ENCODE measurements at places on chromosomes 2 and 18.

GRCh38 chr2:172849519-172850217 is 114.0 kb downstream of the RAPGEF4 start:
- no peak for DNase-seq

DNA sequence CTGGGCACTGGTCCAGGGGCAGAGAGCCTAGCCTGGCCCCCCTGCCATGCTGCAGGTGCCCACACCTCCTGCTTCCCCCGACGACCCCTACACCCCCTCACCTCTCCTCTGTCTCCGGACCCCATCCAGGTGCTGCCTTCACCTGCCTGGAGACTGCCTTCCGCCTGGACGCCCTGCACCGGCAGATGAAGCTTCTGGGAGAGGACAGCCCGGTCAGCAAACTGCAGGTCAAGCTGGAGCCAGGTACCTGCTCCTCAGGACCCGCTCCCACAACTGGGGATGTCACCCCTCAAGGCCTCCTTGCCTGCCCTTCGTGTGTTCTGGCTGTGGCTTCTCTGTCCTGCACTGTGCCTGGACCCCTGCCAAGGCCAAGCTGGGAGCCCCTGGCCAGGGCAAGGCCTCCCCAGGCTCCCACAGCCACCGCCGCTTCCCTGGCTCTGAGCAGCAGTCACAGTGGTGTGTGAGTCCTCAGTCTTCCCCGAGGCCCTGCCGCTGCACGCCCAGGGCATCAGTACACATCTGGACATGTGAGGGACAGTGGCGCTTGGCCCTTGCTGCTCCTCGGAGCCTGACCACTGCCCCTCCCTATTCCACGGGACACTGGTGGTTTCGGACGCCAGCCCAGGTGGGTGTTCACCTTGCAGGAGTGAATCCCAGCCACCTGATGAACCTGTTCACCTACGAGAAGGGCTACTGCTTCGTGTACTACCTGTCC is 6.3 kb downstream of the RNPEPL1 start:
- DNase-seq, result no peak

- no peak for DNase-seq
Observed at GRCh38 chr2:128493880-128494279, 175.2 kb upstream of the HS6ST1 start.

GRCh38 chr2:12064153-12064552 is 317.7 kb downstream of the LPIN1 start:
- no peak for DNase-seq

DNA sequence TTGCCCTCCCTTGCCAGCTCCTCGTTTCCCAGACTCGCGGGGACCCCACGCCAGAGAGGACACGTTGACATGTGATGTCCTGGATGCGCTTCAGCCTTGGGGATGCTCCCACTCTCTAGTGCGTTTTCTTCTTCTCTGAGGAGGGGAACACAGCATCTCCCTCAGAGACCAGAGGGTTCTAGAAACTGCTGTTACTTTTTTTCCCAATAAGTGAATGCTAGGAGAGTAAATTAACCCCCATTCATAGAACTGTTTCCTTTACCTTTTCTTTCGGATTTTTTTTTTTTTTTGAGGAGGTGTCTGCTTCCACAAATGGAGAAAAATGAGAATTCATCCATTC is 370 bp upstream of the EFEMP1 start:
- DNase-seq, result no peak

DNA sequence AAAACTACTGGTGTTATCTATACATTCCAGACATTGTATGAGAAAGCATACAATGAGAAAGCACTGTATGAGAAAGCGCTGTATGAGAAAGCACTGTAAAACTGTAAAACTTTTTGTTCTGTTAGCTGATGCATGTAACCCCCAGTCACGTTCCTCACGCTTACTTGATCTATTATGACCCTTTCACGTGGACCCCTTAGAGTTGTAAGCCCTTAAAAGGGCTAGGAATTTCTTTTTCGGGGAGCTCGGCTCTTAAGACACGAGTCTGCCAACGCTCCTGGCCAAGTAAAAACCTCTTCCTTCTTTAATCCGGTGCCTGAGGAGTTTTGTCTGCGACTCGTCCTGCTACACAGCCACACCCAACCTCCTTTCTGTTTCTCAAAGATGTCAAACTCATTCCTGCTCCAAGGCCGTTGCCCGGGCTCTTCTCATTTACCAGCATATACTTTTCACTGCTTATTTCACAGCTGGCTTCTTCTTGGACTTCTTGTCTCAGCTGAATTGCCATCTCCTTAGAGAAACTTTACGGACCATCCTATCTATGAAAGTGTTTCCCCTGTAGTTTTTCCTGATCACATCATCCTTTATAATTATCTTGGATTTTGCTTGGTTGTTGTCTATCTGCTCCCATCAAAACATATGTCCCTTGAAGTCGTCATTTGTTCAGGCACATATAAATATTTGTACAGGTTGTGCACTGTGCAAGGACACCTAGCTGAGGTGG is 29.8 kb upstream of the YES1 start:
- no peak for DNase-seq

GRCh38 chr2:64548761-64549160 is 24.6 kb downstream of the AFTPH start:
- DNase-seq, result no peak

- DNase-seq, result no peak
Observed at GRCh38 chr2:96241900-96242611, 23.7 kb downstream of the TMEM127 start.

DNA sequence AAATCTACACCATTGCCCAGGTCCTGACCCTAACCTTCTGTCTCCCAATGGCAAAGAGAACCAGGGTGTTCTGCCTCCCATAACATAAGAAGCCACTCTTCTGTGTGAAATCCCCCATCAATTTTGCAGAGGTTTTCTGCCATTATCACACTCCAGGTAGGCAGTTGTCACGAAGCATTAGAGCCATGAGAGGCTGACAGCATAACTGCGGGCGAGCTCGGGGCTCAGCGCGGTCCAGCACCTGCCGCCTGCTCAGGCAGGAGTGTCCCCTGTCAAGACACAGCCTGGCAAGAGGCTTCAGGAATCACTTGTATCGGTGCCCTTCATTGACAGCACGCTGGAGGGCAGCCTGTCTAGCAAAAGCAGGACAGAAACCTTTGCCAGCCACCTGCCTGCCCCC is 251.2 kb downstream of the SATB2 start:
- DNase-seq, result no peak

GRCh38 chr2:202121532-202122162 is 48.6 kb downstream of the KIAA2012 start:
- no peak for DNase-seq

DNA sequence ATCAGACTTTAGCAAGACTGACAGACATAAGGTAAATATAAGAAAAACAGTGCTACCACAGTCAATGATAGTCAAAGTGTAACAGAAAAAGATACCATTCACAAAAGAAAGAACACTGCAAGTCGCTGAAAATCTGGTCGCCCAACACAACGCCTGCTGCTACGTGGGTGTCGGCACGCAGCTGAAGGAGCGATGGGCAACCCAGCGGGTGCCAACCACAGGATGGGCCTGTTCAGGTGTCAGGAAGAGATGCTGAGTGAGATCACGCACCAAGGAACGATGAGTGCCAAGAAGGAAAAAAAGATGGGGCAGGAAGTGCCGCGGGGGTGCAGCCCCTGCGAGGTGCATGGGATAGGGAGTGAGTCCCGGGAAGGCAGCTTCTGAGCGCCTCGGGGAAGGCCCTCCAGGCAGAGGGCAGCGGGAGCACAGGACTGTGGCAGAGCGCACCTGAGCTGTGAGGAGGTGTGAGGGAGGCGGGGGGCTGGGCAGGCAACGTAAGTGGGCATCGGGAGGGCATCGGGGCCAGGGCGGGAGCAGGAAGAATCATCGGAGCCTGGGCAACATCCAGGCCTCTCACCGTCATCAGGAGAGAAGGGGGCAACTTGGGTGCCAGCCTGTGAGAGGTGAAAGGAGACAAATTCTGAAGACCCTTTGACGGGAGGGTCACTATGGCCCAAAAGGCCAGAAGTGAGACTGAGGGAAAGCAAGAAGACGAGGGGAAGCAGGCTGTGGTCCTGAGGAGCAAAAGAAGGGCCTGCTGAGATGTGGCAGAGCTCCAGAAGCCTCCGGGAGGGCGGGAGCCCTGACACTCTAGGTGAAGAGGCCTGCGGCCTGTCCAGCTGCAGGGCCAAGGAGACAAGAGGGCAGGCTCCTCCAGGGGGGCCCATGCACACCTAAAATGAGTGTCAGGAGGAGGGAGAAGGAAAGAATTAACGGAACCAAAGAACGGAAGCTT is 14.8 kb upstream of the MTERF4 start:
- no peak for DNase-seq

- DNase-seq, result no peak
Observed at GRCh38 chr2:240429341-240429871, 6.1 kb upstream of the GPC1 start.

- DNase-seq, result no peak
Observed at GRCh38 chr2:66730441-66730840, 295.5 kb downstream of the MEIS1 start.

DNA sequence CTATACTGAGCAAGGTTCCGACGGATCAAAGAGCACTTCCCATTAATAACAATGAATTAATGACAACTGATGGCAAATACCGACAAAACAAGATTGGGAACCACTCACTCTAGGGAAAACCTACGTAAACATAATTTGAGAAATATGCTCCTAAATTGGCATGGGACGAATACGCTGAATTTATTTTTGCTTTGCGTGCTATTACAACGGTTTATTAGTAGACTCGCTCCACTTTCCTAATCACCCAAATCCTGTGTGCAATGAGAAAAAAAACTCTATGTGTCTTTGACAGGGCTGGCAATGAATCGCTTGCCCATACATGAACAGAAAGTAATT is 536 bp upstream of the SLC25A12 start:
- DNase-seq, result no peak

- no peak for DNase-seq
Observed at GRCh38 chr2:236163471-236164200, 4.5 kb downstream of the GBX2 start.

GRCh38 chr18:10732990-10733389 is 207.2 kb downstream of the NAPG start:
- no peak for DNase-seq

- no peak for DNase-seq
Observed at GRCh38 chr18:58144671-58145285, 100.8 kb downstream of the NEDD4L start.

- no peak for DNase-seq
Observed at GRCh38 chr2:233267516-233268245, 16.2 kb downstream of the ATG16L1 start.

DNA sequence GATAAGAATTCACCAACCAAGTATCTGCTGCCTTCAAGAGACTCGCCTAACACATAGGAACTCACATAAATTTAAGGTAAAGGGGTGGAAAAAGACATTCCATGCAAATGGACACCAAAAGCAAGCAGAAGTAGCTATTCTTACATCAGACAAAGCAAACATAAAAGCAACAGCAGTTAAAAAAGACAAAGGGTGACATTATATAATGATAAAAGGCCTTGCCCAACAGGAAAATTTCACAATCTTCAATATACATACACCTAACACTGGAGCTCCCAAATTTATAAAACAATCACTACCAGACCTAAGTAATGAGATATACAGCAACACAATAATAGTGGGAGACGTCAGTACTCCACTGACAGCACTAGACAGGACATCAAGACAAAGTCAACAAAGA is 41.4 kb downstream of the NEMP2 start:
- DNase-seq, result no peak

DNA sequence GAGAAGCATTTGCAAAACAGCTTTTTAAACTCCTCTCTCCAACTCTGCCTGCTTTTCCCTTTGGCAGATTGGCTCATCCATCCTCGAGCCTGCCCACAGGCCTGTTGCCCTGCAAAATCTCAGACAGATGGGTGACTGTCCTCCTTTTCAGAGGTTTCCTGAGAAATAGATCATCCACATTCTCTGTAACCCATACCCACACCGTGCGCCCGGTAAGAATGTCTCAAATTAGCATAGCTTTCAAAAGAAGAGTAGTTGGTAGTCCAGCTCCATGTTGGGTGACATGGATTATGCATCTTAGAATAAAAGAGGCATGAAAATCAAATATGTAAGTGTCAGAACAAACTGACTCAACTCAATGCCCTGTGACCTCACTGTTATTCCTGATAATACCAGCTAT is 457.9 kb downstream of the TSN start:
- no peak for DNase-seq

DNA sequence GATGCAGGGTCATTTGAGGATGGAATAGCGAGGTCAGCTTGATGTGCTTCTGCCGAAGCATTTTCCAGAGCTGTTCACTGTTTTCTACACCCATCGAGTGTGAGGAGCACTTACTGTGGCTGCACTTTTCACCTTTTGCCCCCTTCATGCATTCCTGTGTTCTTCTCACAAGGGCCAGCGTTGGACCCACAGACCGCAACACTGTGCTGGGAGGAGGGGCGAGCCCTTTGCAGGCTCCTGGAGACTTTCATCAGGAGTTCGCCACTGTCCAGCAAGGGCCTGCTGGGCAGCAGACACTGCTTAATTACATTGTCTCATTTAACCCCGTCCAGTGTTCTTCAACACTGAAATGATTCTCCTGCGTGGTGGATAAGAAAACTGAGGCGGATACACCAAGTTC is 29.9 kb downstream of the CYP26B1 start:
- DNase-seq, result no peak

GRCh38 chr2:230924092-230924469 is 961 bp downstream of the GPR55 start:
- no peak for DNase-seq

- no peak for DNase-seq
Observed at GRCh38 chr2:10620481-10620880, 69.3 kb downstream of the NOL10 start.

- no peak for DNase-seq
Observed at GRCh38 chr2:110219496-110220189, 7.3 kb upstream of the MTLN start.

- no peak for DNase-seq
Observed at GRCh38 chr2:98809116-98809515, 78.2 kb upstream of the MGAT4A start.

- no peak for DNase-seq
Observed at GRCh38 chr2:204187229-204188083, 250.9 kb downstream of the ICOS start.

All from Panc1 (cell line).